ENCODE measurements at places on chromosomes 11 and 22.

GRCh38 chr22:24997023-24997422 is 44.5 kb downstream of the KIAA1671 start:
- DNase-seq: no peak

DNA sequence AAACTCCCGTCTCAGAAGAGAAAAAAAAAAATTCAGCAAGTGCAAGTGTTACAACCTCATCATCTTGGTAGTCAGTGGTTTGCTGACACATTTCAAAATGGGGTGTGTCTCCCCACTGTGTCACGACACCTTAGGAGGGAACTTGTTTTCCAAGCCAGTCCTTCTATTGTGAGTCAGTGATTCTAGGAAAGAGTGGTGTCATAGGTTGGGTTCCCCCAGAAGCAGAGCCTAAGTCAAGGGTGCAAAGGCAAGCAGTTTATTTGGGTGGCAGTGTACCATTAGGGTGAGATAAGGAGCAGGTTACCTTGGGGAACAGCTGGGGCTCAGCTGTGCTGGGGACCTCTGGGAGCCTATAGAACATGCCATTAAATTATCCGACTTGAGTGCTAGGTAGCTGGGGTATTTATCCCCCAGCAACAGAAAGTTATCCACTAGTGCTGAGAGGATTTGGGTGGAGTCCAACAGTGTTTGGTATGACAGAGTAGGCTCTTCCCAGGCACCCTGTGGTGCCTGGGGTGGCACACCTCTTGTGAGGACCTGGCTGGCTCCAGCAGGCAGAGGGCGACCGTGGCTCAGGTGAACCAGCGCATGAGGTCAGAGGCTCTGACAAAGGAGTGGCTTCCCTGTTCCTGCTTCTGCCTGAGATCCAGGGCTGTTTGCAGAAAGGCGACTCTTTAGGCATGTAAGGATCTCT is 41.7 kb downstream of the KIAA1671 start:
- DNase-seq: no peak

DNA sequence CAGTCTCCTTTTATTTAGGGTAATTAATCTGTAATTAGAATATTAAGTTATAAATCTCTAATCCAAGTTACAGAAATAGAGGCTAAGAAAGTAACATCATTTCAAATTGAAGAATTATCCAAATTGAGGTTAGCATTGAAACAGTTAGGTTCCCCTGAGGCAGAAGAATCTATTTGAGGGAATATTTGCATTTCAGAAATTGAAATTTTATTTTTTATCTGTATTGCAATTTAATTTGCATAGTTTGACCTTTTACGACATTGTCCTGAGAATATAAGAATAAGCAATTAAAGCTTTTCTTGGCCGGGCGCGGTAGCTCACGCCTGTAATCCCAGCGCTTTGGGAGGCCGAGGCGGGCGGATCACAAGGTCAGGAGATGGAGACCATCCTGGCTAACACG is 27.6 kb downstream of the DDIAS start:
- DNase-seq: no peak

GRCh38 chr22:24706054-24706453 is 68.5 kb downstream of the PIWIL3 start:
- DNase-seq: no peak

Data from globus pallidus (tissue), 1 donor.